Left renal cortex interstitium (tissue), 4 donors: ENCODE measurements at places on chromosomes 6 and 20.

GRCh38 chr20:63617092-63617875 lies 9.6 kb downstream of the GMEB2 start:
- DNase-seq = no peak

GRCh38 chr6:36865835-36866234 lies 8.8 kb downstream of the PPIL1 start:
- DNase-seq = no peak

- DNase-seq = no peak
These were observed 99.2 kb downstream of the MTFR2 start for GRCh38 chr6:136150961-136151360.

- DNase-seq = no peak
These were observed 644.8 kb downstream of the RFPL4B start for GRCh38 chr6:112991912-112992311.

DNA sequence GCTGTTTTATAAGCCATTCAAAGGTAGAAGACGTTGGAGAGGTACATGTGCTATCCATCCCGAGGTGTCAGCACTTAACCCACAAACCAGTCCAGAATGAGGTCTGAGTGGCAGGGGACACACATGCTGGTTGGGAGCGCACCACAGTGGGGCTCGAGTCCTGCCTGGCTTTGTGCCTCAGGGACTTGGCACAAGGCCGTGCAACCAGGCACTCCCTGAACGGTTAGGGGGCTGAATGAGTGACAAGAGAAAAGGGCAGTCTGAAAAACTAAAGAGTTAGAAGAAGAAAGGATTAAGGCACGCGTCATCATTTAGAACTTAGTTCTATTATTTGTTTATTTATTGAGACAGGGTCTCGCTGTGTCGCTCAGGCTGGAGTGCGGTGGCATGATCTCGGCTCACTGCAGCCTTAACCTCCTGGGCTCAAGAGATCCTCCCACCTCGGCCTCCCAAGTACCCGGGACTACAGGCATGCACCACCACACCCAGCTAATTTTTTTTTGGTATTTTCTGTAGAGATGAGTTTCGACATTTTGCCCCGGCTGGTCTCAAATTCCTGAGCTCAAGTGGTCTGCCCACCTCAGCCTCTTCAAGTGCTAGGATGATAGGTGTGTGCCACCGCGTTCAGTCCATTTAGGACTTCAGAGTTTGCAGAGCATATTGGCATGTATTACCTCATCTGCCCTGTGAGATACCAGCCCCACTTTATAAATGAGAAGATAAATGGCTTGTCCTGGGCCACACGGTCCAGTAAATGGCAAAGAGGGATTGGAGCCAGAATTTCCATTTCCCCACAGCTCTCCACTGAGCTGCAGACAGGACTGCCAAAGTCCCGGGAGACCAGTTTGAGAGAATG lies 47.4 kb upstream of the IRF4 start:
- no peak for DNase-seq
